ENCODE measurements at places on chromosomes 12 and 14.

DNA sequence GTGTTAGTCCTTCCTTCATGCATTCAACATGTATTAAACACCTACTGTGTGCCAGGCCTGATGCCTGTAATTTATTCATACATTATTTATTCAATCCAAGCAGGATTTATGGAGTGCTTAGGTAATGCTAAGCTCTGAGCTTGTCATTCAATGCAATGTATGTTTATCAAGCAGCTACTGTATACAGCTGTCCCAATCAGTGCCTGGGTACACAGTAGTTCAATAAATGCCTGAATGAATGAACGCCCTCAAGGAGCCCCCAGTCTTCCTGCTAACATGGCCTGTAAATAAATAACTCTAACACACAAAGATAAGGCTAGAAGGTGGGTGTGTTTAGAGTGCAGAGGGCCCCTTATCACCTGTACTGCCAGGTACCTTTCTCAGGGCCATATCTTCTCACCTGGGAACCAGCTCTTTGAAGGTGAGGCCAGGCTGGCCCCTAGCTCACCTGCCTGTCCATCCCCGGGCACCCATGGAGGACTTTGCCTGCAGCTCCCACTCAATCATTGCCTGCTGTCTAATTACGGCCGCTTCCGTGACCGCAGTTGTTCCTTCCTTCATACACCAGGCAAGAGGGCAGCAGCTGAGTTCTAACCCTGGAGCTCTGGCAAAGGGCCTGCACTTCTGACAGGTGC, 20.0 kb upstream of the KDM2B start:
- DNase-seq: no peak

DNA sequence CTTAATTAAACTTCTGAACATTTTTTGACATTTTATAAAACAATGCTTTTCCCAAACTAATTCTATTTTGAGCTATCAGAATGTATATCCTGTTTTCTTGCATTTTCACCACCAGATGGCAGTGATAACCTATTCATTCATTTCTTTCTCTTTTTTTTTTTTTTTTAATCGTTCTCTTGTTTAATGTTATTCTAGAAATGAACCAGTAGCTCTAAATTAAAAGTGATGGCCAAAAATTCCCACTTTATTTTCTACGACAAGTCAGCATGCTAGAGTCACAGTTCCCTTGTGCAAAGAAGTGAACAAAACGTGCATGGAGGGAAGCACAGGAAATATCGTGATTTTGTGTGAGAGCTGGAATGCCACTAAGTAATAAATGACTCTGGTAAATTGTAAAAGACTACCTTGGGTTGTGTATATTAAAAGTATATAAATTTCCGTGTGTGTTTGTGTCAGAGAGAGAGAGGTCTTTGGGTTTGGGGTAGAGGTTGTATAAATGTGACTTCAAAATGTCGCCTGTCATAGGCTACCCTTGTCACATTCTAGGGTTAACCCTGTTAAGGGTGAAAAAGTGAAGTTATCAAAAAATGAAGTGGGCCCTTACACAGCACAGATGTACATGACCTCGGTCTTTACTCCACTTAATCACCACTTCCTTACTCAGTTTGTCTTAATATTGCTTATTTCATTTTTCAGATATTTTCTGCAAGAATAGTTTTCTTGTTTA, 40.4 kb upstream of the LDHB start:
- DNase-seq: no peak

GRCh38 chr12:63918800-63919300, 74.3 kb downstream of the SRGAP1 start:
- no peak for DNase-seq

- DNase-seq: no peak
Measured at GRCh38 chr12:91937706-91938105, 207.9 kb downstream of the BTG1 start.

GRCh38 chr14:33342299-33342974, 403.8 kb downstream of the NPAS3 start:
- no peak for DNase-seq

Data from activated CD4-positive, alpha-beta T cell treated with anti-CD3 and anti-CD28 coated beads for 1 hour (primary cell).